ENCODE measurements at places on chromosomes 6 and 20. TPM values are rescaled to one million over a fixed set of nuclear protein-coding genes. Genes with fewer than 3 reads are reported as not detected.
A peak's percentile ranks its signal among the peaks of the same experiment; 100 is the strongest.

GRCh38 chr6:137967689-137968454 is 100.8 kb downstream of the TNFAIP3 start:
- no peak for DNase-seq

SEMG2 gene
- total RNA-seq: not detected

DNA sequence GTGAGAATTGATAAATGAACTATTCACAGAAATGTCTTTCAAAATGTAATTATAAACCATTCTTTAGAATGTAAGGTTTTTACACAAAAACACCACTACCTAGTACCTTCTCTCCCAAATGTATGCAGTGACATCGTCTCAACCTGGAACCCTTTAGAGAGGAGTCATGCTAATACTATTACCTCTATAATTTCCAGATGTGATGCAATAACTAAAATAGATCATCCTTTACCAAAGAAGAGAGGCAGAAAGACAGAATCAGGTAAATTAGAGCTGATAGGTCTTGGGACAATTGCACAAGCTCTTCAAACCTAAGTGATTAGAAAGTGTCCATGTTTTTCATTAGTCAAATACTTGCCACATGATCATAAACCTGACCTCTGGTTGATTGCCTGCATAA is 96.7 kb downstream of the HDGFL1 start:
- DNase-seq: no peak

BANF2 gene
- not detected for total RNA-seq

DNA sequence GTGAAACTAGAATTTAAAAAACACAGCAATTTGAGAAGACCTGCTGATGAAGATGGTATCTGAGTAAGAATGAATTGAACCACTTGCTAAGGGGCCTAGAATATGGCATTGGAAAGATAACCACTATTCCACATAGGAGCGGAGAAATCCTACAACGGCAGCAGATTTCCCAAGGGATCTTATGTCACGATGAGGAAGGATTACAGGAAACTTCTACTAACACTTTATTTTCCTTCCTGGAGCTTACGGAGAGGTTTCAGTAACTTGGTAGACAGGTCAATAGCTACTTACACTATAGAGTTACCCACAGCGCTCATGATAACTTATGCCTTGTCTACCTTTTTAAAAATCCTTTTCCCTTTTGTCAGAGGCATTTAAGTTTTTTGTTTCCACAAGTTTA is 11.8 kb upstream of the TCF21 start:
- no peak for DNase-seq

- no peak for DNase-seq
Observed at GRCh38 chr6:166494757-166495486, 91.6 kb downstream of the RAMACL start.

- no peak for DNase-seq
Observed at GRCh38 chr20:39378776-39379175, 416.6 kb downstream of the DHX35 start.

DNA sequence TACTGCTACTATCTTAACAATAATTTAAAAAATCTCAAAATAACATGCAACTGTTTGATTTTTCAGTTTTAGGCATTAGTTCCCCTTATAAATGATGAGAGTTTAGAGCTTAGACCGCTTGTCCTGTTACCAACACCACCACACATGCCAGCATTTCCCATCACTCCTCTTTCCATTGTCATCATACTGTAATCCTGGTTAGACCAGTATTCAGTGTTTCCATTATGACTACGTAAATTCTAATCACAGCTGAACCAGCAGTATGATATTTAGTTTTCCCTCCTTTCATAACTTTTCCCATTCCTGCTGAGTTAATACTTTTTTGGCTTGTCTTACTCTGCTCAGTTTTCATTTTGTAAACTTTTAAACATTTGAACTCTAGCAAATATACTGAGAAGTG is 12.2 kb upstream of the TBC1D20 start:
- DNase-seq: no peak

DNA sequence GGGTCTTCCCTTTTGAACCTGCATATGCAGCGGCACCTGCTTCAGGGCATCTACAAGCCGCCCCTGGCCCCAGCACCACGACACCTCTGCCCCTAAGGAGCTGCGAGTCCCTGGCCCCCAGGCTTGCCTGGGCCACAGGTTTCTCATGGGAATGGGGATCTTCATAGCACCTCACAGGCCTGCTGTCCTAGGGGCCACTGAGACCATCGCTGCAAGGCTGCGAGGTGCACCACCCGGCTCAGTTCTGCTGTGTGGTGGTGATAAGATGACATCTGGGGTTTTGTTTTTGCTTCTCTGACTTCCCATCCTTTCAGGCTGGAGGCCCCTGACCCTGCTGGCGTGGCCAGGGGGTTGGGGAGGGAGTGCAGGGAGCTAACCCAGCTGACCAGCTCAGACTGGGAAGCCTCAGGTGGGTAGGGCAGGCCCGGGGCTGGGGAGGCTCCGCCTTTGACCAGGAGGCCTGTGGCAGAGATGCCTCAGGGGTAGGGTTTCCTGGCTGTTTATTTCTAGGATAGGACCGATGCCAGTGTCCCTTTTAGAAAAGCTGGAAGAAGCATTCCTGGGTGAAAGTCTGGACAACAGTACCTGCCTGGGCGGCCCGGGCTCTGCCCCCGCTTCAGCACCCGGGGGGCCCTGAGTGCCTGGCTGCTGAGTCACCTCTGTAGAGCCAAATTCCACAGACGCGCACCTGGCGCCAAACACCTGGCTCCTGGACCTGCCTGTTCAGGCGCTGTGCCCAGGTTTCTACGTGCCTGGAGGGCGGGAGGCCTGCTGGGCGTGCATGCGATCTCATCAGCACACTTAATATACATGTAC is 264.7 kb downstream of the DLL1 start:
- peak; percentile 34 for DNase-seq

TAF4 gene
- 28.3 TPM for total RNA-seq

SLC2A4RG gene
- total RNA-seq: 50.6 TPM

TMEM200A gene
- total RNA-seq: 8.6 TPM

- no peak for DNase-seq
Observed at GRCh38 chr6:132114201-132114825, 163.1 kb upstream of the CCN2 start.

GRCh38 chr6:28004350-28005151 is 47.5 kb downstream of the OR2B6 start:
- no peak for DNase-seq

DNA sequence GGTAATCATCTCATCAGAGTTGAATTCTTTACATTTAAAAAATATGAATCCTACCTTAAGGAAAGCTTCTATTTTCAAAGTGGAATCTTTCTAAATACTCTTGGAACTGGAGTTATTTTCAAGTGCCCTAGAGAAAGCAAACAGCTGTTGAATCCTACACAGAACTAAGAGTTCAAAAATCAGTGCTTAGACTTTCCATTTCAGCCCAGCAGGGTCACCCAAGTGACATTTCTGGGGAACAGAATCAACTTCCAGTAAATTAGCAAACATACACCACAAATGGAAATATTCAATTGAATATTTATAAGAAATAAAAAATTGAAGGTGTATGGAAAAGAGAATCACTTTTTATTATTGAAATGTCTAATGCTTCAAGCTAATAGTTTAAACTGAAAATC is 427.7 kb upstream of the NOX3 start:
- DNase-seq: no peak

DNA sequence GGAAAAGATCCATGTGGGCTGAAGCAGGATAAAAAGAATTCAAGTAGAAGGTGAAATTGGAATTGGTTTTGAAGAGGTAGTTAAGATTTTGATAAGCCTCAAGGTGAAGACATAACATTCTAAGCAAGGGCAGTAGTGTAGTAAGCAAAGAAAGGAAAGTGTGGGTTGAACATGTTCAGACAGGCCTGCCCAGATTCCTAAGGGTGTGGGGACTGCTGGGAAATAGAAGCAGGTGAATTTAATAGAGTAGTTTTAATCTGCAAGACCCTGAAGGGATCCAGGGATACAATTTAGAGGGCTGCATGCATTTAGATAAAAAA is 19.1 kb downstream of the TAB2 start:
- DNase-seq: no peak

MGME1 gene
- total RNA-seq: 10.9 TPM

GRCh38 chr6:113147544-113147943 is 709.6 kb upstream of the MARCKS start:
- no peak for DNase-seq

GRCh38 chr6:42742116-42742894 is 3.6 kb downstream of the TBCC start:
- DNase-seq: no peak

TREML1 gene
- 0.35 TPM for total RNA-seq

POU3F2 gene
- total RNA-seq: not detected

NKX2-2 gene
- total RNA-seq: 0.81 TPM

- no peak for DNase-seq
Observed at GRCh38 chr20:7505152-7505834, 435.0 kb downstream of the HAO1 start.

ULBP2 gene
- 0.43 TPM for total RNA-seq

GRCh38 chr6:5084781-5085647 is at the start of gene PPP1R3G:
Gene PPP1R3G, plus strand, starts transcription at chr6:5085341. Its CDS starts 145 bp downstream, at chr6:5085486.
- peak; percentile 64 for DNase-seq

DNA sequence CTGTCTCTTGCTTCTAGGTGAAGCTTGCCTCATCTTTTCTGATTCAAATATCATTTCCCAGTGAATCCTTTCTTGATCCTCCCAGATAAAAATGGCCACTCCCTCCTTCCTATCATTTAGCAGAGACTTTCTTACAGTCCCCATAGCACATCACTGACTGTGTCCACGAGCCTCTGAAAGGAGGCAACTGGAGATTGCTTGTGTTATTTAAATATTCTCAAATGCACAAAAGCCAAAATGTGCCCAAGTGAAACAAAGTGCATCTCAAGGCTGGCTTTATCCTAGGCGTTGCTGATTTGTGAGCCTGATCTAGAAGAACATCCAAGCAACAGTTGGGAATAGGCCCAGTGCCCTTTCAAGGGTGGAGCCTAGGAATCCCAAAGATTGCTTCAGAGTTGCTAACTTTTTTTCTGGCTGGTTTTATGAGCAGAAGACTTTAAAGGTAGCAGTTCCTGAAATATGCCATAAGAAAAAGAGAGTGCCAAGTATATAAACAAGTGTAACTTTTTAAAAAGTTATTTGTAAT is 393.6 kb downstream of the CD83 start:
- DNase-seq: no peak

DNA sequence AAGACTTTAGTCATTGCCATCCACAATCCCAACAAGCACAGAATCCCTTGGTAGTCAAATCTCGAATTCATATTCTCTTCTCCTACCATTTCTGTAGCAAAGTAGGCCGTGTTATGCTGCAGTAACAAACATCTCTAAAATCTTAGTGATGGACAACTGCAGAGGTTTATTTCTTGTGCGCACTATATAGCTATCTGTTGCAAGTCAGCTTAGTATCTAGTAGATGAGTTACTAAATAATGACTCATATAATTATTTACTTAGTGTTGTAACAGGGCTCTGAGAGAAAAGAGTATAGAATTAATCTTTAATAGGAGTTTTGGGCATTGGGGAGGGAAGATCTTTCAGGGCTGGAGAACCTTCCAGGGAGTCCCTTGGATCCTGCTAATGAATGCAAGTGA is 73.3 kb downstream of the CAP2 start:
- DNase-seq: no peak

GRCh38 chr20:62336329-62336728 is 30.8 kb downstream of the LAMA5 start:
- no peak for DNase-seq

GRCh38 chr20:48759631-48760245 is 68.1 kb downstream of the PREX1 start:
- no peak for DNase-seq

UNC5CL gene
- total RNA-seq: 7.4 TPM

GRCh38 chr6:118697554-118697953 is 46.2 kb upstream of the CEP85L start:
- no peak for DNase-seq

- DNase-seq: no peak
Observed at GRCh38 chr6:5827056-5827904, 179.4 kb downstream of the NRN1 start.

All from mucosa of descending colon (tissue), 3 donors.